RWPE2 (cell line): ENCODE measurements at places on chromosomes 2 and 18.

DNA sequence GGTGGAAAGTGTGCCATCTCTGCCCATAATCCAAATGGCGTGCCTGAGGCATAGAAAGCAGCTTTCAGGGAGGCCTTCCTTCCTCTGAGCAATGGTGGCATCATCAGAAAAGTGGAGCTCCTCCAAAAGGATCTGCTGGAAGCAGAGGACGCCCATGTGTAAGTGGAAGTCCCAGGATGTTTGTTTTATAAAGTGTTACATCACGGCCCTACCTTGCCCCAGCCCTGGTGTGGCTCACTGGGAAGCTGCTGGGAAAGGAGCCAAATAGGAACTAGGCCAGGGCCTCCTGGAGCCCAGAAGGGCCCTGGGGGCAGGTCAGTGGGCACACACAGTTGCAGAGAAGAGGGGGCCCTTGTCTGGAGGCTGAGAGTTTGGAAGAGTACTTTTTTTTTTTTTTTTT lies 4.2 kb upstream of the ODC1 start:
- peak; percentile 89 for DNase-seq

DNA sequence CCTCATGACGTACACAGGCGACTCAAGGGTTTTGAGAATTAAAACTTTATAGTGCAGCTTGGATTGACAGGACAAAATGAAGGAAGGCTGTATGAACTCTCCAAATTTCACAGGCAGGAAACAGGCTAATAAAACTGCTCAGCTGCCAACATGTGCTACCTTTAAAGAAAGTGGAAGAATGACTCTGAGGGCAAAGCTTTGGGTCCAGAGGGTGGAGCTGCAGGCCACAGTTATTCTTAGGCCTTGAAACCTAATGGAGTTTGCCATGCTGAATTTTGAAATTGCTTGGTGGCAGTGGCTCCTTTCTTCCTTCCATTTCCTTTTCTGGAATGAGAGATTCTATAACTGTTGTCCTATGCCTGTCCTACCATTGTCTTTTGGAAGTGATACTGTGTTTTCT lies 34.8 kb downstream of the HAT1 start:
- no peak for DNase-seq

DNA sequence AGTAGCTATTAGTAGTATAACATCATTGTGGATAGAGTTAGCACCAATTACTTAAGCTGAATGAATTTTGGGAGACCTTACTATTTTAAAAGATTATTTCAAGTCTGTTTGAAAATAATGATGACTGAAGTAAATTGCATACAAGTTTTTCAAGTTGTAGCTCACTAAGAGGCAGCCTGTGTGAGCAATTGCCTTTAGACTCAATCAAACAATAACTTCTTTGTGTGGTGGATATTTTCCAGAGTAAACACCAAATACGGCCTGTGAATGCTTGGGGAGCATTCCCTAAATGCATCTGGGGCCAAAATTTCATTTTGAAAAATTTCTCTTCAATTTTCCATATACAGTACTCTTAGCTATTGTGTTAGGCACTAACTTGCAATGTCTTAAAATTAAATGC lies 7.9 kb downstream of the SERPINB12 start:
- DNase-seq, result no peak

GRCh38 chr2:70956141-70956540 lies 20.4 kb downstream of the ATP6V1B1 start:
- DNase-seq, result no peak

- no peak for DNase-seq
Observed at GRCh38 chr2:120937686-120938044, 202.0 kb downstream of the GLI2 start.

DNA sequence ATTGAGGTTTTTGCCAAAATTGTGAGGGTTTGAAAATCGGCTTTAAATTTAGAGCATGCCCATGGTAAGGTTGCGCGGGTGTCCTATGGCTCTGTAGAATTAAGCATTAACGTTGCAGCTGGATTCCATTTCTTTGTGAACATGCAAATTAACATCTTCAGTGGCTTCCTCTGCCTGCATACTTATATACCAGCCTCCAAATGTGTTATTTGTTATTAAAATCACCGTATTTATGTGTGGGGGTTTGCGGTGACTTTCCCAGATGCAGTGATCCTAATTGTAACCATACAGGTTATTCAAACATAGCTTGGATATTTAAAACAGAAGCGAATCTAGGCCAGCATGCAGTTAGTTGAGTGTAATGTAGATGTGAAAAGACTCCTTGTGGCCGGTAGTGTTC lies 80.2 kb downstream of the TGOLN2 start:
- DNase-seq, result no peak

DNA sequence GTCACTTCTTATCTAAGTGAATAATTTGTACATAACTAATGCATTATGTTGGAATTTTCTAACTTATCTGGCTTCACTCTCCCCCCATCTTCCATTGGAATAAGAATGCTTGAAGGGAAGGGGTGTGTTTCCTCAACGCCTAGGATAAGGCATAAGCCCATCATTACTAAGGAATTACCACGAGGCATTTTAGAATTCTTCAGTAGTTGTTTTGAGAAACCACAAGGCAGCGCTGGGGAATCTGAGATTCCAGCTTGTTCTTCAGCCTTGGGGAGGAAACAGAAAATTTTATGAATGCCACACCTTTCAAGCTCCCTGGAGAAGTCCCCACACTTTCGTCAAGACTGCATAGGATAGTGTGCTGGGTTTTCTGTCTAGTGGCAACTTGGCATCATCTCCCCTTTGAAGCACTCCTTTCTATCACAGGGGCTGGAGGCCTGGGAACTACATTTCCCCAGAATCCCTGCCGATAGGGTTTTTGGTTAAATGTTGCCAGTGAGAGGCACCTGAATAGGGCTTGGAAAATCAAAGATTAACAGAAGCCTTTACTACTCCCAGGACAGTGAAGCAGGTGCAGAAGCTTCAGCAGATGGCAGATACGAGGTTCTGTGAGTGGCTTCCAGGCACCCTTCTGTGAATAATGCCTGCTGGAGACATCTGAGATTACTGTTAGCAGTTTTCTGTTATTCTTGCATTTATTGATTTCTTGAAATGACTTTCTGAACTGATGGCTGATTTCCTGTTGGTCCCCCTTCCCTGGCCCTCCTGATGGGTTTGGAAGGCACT lies 192.7 kb upstream of the REV1 start:
- DNase-seq, result no peak

- DNase-seq, result no peak
Observed at GRCh38 chr2:240687045-240687740, 4.5 kb upstream of the AQP12A start.

DNA sequence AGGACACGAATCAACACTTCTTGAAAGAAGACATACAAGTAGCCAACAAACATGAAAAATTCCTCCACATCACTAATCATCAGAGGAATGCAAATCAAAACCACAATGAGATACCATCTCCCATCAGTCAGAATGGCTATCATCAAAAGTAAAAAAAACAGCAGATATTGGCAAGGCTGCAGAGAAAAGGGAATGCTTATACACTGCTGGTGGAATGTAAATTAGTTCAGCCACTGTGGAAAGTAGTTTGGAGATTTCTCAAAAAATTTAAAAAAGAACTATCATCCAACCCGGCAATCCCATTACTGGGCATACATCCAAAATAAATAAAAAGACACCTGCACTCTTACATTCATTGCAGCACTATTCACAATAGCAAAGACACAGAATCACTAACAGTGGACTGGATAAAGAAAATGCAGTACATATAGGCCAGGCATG lies 78.7 kb downstream of the GRB14 start:
- DNase-seq, result no peak

DNA sequence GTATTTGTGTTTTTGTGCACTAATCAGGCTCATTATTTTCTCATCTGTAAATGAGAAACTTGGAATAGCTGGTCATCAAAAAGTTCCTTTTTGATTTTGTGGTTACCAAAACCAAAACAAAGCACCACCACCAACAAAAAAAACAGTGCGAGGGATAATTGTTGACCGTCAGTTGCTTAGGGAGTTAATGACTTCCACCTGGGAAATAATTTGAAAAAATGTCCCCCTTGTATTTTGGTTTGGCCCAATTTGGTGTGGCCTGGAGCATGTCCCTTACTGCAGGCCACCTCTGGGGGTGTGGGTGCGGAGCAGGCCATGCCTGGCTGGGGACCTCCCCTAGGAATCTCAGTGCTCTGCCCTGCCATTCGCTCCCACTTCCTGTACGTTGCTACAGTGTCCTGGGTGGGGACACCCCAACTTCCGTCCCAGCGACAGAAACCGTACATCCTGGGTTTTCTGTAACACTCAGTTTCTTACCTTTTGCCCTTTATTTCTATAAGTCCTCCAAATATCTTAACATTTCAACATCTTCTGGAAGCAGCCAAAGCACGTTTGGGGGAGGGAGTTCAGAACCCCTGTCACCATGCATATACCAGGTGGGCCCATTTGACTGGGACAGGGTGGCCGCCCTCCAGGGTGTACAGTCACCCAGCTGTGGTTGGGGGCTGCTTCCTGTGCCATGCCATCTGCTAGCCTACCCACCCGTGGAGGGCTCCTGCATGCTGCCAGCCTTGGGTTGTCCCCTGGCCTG lies 31.3 kb downstream of the NCK2 start:
- no peak for DNase-seq

DNA sequence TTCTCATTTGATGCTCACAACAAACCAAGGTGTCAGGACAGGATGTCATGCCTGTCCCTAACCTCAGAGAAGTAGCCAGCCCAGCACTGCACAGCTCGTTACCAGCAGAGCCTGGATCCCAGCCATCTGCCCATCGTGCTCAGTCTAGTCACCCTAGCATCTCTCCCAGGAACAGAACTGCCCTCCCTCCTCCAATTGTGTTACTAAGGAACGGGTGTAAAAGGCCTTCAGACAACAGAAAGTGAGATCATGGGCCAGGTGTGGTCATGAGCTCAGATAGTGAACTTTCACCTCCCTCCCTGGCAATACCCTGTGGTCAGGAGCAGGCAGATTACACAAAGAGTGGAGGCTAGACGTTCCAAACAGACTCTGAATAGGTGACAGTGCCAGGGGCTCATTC lies 111.8 kb upstream of the PPP1CB start:
- no peak for DNase-seq

DNA sequence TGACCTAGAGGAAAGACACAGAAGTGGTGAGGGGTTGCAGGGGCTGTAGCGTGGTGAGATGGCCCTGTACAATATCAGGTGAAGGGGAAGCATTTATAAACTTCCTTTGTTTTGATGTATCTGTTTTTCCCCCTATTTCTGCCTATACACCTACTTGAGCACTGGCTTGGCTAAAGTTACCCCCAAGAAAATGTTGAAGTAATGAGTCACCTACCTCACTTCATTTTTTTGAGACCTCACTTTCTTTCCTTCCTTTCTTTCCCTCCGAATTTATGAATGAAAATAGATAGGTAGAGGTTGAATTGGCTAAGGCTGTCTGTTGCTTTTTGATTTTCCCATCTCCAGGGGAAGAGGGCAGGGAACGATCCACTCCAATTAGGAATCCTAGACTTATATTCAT lies 231.1 kb upstream of the EPAS1 start:
- no peak for DNase-seq

GRCh38 chr2:175560521-175561169 lies 379.1 kb upstream of the ATP5MC3 start:
- no peak for DNase-seq

DNA sequence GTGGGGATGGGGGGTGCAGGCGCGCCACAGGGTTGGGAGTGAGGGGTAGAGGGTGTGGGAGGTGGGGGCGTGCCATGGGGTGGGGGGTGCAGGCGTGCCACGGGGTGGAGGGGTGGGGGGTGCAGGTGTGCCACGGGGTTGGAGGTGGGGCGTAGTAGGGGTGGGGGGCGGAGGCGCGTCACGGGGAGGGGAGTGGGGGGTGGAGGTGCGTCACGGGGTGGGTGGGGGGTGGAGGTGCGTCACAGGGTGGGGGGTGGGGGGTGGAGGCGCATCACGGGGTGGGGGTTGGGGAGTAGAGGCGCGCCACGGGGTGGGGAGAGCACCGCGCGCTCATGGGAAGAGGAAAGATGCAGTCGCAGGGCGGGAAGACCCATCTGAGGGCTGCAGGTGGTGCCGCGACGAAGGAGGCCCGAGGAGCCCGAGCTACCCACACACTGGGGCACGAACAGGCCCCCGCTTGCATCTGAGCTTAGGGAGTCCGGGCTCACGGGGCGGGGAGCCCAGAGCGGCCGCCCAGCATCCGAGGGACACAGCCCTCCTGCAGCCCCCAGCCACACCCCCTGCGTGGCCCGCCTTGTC lies 37.5 kb downstream of the SNED1 start:
- DNase-seq, result peak; percentile 48

DNA sequence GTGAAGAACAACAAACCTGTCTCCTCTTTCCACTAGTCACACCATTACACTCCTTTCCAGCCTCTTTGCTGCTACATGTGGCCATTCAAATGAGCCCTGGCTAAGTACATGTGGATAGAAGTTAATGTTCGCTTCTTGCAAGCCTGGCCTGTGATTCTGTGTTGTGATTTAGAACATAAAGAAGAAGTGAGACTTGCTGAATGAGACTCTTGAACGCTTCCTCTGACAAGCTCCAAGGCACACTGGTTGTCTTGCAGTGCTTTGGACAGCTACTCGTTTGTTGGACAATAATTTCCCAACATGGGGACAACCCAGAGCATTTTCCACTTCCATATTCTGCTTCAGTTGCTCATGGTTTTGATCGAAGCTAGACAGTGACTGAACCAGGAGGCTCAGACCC lies 57.3 kb downstream of the CCDC74A start:
- DNase-seq, result no peak

- DNase-seq, result no peak
Observed at GRCh38 chr2:135169900-135170753, 118.0 kb downstream of the RAB3GAP1 start.

- no peak for DNase-seq
Observed at GRCh38 chr2:226693521-226693920, 106.1 kb downstream of the IRS1 start.

- DNase-seq, result no peak
Observed at GRCh38 chr18:9958861-9959399, 45.1 kb downstream of the VAPA start.

DNA sequence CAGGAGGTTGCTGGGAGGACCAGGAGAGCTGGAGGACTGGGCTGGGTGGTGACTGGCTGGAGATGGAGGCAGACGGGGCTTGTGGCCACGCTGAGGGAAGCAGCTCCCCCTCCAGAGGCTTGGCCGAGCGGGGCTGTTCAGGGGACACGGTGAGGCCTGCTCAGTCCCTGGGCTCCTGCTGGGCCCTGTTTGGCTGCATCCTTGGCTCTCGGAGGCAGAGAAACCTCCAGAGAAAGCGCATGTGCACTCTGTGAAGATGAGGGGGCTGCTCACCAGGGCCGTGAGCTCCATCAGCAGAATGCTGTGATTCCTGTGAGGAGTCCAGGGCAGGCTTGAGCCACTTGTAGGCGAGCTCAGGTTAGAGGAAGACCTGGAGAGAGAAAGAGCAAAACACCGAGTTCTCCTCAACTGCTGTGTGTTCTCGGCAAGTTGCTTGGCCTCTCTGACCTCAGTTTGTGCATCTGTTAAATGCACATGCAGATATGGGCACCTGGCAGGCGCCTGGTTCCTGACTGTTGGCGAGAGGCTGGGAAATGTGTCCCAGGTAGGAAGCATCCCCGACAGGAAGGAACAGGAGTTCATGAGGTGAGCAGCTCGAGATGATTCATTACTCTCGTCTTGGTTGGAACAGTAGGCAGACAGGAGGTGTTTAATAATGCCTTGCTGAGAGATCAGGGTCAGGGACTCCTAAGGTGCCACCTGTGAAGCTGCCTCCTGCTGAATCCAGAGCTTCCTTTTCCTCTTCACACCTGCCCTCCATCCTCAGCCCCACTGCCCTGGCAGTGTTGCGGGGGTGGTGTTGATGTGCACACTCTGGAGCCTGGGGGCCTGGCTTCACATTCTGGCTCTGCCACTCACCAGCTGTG lies 941 bp downstream of the ZAP70 start:
- DNase-seq, result no peak
